ENCODE measurements at places on chromosomes 5 and 9.
A peak's percentile ranks its signal among the peaks of the same experiment; 100 is the strongest.

- DNase-seq, result no peak
Observed at GRCh38 chr9:88106492-88106891, 31.8 kb downstream of the SPATA31C2 start.

GRCh38 chr5:35741971-35742370 lies 114.7 kb upstream of the IL7R start:
- DNase-seq, result no peak

GRCh38 chr9:94026816-94027215 lies 57.4 kb upstream of the PTPDC1 start:
- no peak for DNase-seq

DNA sequence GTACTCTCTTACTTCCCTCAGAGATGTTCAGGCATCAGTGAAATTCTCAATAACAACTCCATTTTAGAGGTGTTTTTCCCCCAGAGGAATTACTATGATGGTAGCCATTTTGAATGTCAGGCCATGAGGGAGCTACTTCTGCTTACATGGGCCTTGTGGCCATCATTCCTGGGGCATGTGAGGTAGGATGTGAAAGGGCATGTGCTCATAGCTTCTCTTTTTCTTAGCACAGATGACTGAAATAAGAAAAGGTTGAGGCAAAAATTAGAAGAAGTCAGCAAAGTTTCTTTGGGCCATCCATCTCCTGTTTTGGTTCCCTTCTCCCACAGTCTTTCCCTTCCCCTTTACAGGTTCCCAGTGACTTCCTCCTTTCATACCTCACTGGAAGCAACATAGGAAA lies 68.8 kb downstream of the FEM1C start:
- DNase-seq, result no peak

- DNase-seq, result no peak
Observed at GRCh38 chr9:137955224-137955570, 77.6 kb downstream of the CACNA1B start.

- no peak for DNase-seq
Observed at GRCh38 chr9:135098400-135099105, 11.1 kb downstream of the OLFM1 start.

DNA sequence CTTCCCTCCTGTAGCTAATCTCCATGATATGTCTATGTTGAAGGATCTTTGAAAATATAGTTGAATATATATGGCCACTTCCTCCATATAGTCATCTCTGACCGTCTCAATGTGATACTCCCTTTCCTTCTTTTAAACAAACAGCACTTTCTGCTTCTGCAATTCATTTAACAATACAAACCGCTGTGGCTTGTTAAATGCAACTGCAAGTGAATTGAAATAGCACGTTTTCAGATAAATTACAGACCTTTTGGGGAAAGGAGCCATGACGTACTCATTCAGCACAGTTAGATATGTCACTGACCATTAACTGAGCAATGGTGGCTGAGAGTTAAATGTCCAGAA lies 82.5 kb downstream of the FBXO38 start:
- no peak for DNase-seq

DNA sequence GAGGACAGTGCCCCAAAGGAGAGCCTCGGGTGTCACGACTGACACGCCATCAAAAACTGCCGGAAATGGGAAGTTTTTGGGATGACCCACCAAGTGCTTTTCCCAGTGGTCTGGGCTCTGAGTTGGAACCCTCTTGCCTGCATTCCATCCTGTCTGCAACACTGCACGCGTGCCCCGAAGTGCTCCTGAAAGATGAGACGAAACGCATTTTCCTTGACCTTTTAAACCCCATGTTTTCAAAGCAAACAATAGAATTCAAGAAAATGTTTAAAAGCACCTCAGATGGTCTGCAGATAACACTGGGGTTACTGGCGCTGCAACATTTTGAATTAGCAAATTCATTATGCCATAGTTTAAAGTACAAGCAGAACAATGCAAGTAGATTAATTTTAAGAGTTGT lies 92.9 kb downstream of the ANKRD18A start:
- no peak for DNase-seq

- no peak for DNase-seq
Observed at GRCh38 chr5:90982576-90982975, 400.5 kb downstream of the ARRDC3 start.

DNA sequence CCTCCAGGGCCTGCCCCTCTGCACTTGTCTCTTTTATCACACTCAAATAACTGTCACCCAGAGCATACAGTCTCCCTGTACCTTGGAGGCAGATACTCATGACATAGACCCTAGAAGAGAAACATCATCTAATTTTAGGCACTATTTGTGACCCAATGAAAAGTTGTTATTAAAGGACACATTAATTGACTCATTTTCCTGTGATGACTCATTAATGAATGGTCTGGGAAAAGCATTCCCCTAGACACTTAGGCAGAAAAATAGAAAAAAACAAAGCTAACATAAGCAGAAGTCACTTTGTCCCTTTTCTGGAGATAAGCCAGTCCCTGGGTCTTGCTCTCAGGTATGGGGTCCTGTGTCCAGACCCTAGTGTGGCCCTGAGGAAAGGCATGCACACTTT lies 15.0 kb downstream of the TRPC7 start:
- no peak for DNase-seq

GRCh38 chr5:172918421-172919371 lies 40.5 kb upstream of the RPL26L1 start:
- DNase-seq, result no peak

DNA sequence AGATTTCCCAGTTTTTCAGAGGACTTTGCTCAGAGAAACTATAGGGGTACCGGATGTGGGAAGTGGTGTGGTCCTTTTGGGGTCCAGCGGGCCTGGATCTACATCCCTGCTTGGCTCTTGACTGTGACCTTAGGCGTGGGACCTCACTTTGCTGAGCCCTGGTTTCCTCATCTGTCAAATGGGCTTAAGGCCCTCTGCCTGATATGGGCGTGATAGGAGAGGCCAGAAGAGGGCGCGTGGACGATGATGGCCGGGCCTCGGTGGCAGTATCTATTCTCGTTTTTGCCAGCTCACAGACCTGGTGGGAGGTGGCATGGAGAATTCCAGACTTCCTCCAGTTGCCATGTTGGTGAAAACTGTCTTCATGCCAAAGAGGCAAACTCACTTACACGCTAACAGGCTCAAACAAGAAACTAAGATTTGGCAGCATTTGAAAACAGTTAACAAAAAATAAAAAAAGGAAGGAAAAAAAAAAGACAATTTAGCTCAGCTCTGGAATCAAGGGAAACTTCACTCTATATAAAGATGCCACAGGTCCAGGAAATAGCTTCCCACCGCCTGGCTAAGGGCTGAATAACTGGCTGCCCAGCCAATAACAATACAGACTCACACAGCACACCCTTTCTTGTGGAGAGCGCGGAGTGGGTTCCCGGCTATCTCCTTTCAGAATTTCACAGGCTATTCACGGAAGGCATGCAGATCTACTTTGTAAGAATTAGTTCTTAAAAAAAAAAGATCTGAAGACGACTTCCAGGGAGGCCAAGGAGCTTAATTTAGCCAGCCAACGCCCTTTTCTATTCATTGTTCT lies 1.7 kb downstream of the SH3PXD2B start:
- DNase-seq, result no peak

GRCh38 chr9:12988258-12988657 lies 213.4 kb downstream of the LURAP1L start:
- DNase-seq, result no peak

DNA sequence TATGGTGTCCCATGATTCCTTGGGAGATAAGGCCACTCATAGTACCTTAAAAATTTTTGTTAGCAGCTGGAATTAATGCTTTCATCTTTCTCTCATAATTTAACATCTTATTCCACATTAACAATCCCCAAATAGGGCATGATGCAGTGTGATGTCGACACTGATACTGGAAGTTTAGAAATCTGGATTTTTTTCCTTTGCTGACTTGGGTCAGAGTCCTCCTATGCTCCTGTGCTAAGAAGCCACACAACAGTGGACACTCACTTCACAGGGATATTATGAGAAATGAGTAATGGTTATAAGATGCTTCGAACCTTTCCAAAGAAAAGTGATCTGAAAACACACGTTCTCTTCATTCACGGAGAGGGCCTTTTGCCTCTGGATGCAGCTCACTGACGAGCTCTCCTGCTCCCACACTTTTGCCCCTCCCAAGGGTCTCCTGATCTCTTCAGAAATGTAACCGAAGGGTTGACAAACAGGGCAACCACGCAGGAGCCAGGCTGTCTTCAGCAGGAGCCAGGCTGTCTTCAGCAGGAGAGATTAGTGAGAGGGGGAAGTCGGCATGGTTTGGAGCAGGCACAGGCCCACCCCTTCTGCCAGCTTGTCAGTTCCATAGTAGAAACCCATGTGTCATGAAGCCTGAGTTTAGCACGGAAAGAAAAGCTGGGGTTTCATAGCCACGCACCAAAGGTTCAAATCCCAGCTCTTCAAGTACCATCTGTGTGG lies 247.8 kb downstream of the AOPEP start:
- no peak for DNase-seq

DNA sequence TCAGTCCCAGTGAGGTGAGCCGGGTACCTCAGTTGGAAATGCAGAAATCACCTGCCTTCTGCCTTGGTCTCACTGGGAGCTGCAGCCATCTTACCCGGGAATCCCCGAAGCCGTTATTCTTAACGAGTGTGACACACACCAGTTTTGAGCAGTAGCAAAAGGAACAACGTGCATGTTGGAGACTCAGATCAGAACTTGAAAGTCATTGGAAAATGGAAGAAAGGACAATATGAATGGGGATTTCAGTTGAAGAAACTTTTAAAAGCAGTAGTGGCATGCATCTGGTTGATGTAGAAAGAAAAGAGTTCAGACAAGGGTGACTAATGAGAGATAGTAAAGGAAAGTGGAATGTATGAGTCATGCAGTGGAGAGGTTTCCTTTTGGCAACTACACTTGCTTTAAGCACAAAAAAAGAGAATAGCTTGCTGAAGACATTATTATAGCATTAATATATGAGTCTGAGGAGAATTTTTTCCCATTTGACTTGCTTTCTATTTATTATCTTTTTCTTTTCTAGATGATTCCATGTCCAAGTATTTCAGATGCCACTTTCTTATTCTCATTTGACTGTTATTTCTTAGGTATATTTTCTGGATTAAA lies 44.4 kb upstream of the ANKDD1B start:
- peak; percentile 93 for DNase-seq

DNA sequence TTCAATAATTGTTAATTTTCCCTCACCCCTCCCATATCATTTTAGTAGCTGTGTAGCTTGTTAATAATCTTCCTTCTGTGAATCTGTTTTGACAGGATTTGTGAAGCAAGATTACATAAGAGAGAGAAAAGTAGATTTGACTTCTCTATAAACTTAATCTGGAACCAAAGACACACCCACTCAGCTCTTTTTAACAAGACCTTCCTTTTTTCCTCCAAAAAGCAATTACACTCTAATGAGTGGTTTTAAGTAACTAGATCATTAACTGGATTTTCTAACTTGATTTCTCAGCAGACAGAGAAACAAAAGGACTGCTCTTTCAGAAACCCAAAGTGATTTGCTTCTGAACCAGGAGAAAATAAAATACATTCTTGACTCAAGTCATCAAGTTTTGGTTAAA lies 21.9 kb downstream of the RFK start:
- DNase-seq, result no peak

DNA sequence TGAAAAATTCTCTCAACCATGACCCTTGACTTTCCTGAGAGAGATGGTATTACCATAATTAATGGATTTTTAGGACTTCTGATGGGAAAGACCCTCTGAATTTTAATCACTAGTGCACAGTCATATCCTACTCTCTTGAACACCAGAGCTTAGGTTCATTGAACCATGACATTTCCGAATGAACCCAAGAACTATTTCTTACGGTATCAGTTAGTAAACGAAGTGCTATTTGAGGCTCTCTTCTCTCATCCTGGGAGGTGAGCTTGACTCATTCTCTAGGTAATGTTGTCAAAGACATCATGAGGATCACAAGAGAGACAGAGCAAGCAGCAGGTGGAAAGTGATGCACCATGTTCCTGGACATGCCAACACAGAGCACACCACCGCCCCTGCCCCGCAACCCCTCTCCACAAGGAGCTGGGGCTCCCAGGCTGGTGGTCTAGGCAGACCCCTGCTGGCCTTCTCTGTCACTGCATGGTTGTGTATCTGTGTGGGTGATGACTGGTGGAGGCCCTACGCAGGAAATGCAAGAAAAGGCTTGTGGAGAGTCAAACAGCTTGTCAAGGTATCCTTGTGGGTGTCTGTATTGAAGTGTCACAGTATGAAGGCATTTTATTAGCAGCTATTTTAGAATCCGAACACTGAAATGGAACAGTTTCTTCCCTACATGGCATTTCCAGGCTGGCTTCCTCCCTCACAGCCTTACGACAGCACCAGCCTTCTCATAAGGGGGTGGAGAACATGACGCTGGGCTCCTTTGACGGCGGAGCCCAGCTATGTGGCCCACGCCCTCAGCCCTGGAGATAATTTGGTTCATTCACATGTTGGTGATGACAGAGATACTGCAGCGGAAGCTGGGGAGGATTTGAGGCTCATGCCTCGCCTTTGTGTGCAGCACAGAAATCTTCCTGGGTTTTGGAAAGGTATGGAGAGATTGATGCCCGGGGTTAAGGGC lies 297.6 kb downstream of the NTRK2 start:
- no peak for DNase-seq

DNA sequence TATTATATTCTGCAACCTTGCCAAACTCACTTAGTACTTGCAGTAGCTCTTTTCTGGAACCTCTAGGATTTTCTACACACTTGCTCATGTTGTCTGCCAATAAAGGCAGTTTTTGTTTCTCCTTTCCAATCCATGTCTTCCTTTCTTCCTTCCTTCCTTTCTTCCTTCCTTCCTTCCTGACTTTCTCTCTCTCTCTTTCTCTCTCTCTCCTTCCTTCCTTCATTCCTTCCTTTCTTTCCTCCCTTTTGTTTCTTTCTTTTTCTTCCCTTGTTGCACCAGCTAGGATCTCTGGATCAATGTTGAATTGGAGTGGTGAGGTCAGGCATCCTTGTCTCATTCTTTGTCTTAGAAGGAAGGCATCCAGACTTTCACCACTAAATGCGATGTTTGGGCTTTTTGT lies 12.5 kb downstream of the ADGRD2 start:
- DNase-seq, result no peak

DNA sequence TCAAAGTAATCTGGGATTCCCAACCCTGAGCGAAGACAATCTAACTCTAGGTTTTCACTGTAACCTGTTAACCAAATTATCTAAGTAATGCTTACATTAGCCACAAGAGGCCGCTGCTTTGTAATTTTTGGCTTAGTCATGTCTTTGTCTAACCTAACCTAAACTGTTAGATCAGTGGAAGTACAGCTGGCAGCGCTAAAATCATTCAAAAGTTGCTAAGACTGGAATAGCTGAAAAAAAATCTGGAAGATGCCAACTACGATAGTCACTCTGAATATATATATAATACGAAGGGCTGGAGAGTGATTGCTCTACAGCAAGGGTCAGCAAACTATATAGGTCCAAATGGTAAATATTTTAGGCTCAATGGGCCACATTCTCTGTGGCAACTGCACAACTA lies 60.2 kb downstream of the FBXO38 start:
- DNase-seq, result peak; percentile 32

DNA sequence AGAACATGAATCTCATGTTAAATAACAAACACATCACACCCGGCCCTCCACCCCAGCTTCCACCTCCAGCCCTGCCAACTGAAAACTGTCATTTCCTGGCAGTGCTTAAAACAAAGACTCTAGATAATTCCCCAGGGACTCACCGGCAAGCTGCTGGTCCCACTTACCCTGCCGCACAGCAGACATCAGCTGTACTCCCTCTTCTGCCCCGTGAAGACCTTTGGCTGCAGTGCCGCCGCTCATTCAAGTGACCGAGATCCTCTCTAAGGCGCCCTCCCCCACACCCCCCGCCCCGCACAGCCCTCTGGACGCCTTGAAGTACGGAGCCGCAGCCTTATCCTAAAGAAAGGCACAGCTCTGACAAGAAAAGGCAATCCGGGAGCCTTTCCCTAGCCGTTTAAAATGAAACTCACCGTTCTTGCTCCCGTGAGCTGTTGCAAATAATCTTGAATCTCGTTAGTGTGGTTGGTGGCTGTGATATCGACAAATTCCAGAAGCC lies 434 bp downstream of the GLRX start:
- DNase-seq, result no peak
